NCI-H1930 (cell line): ENCODE measurements at places on chromosomes 3 and 15.

DNA sequence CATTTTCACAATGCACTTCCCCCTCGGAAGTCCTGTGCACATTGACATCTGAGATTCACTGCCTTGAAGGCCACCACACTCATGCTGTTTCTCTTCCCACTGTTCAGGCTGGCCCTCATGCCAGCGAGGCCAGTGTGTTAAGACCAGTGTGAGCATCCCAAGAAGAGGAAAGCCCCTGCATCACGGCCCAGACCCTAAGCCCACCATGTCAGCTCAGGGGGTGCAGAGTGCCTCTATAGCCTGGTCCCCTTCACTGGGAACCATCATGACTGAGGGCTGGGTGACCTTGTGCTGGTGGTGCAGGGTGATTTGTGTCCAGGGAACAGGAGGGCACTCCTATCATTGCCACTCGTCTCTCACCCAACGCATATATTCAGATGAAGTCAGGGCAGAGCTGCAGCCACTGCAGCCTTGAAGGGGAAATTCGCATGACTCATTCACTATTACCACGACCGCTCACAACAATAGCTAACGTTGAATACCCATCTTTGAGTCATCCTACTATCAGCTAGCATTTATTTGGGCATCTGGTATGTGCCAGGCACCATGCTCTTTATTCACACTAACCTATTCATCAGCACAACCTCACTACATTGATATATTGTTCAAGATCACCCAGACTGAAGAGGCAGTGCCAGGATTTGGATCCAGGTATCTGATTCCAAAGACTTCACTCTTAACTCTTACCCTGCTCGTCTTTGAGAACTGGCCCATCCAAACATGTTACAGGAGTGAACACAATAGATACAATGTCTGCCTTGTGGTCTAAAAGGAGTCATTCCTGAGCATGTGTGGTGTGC, 58.8 kb upstream of the SLC6A11 start:
- DNase-seq: no peak

- DNase-seq: no peak
These were observed 18.7 kb downstream of the OR5H15 start for GRCh38 chr3:98185180-98185579.

DNA sequence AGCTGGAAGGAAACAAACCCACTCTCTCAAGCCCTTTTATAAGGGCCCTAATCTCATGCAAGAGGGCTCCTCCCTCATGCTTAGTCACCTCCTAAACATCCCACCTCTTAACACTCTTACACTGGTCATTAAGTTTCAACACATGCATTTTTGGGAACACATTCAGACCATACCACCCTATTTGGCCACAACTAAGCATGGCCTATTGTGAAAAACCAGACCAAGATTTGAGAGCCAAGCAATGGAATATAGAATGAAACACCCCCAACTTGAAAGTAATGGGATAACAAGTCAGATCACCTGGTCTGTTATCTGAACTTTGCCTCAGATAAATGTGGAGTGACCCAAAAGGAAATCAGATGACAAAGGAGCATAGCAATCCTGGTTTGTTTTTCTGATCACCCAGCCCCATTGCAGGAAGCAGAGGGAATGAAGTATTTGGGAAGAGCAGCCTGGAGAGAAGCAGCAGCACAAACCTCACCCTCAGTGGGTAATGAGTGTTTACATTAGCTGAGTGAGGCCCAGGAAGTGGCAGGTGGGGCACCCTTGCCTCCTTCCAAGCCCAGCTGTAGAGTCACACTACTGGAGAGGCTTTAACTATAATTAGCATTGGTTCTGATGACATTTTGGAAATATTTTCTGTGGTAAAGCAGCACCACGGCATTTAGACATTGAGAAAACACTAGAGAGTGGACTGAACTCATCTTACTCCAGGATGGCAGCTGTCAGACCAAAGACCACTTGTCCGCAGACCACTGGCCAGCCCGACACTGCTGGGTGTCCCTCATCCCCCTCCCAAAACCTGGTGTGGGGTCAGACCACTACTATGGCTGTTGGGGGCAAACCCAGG, 48.8 kb upstream of the PRTG start:
- no peak for DNase-seq

DNA sequence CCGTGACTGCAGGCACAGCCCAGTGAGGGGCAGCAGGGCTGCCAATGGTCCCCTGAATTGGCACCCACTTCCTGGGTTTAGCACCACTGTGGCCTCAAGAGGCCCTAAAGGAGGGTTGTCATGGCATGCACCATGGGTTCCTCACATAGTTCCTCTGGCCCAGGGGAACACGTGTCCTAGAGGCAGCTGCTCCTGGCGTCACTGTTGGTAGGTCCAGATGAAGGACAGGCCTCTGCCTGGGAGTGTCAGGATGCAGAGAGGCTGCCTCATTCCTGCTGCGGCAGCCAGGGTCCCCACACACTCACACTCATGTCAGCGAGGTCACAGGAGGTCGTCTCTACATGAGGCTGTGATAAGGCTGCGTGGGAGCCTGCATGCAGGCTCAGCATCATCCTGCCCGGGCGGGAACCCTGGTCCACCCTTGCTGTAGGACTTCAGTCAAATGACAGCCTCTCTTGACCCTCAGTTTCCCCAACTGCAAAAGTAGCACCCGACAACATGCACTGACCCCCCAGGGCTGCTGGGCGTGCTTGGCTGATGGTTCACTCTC, 26.1 kb upstream of the SFMBT1 start:
- DNase-seq: no peak

DNA sequence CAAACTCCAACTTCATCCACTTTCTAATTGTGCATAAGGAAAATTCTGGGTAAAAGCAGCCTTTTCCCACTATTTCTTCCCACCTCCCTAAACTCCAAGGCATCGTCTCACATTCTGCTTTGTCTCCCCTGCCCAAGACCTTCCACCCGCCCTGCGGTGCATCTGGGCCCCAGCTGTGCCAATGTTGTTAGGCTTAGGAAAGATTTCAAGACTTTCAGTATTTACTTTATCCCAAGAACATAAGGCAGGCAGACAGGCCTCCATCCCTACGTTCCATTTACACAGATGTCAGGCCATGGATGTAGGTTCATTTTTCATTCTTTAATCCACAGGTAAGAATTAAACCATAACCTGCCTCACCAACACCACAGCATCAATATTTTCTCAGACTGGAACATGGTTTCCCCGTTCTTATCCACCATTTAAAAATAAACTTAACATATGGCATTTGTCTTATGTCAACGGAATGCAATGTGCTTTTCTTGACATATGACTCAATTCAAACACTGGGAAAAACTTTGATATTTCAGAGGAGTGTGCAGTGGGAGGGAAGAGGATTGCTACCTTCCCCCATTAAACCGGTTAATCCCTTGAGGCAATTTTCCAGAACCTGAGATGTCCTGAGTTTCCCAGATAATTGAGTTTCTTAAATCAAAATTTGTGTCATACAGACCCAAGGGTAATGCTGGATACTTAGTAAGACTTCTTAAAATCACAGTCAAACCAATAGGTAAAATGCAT, 238.0 kb upstream of the LRIG1 start:
- no peak for DNase-seq

- no peak for DNase-seq
These were observed 310.0 kb downstream of the SHQ1 start for GRCh38 chr3:72538070-72538745.

DNA sequence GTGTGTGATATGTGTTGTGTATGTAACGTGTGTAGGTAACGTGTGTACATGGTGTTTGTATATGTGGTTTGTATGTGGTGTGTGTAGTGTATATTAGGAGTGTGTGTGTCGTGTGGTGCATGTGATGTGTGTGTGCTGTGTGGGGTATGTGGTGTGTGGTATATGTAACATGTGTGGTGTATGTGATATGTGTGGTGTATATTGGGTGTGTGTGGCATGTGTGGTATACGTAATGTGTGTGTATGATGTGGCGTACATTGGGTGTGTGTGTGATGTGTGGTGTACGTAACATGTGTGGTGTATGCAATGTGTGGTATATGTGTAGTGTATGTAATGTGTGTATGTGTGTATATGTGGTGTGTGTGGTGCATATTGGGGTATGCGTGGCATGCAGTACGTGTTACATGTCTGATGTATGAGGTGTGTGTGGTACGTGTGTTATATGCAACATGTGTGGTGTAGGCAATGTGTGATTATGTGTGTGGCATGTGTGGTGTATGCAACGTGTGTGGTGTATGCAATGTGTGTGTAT, 41.2 kb downstream of the ARRDC4 start:
- DNase-seq: no peak

DNA sequence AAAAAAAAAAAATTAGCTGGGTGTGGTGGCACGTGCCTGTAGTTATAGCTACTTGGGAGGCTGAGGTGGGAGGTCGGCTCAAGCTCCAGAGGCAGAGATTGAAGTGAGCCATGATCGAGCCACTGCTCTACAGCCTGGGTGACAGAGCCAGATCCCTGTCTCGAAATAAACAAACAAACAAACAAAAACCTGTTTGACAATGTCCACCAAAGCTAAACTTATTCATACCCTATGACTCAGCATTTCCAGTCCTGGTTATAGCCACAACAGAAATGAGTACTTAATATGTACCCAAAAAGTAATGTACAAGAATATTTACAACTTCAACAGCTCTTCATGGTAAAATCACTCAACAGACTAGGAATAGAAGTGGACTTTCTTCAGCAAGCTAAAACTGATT, 31.1 kb downstream of the SERP1 start:
- no peak for DNase-seq

GRCh38 chr3:133691273-133692107, 29.7 kb upstream of the TOPBP1 start:
- DNase-seq: no peak

GRCh38 chr3:134707908-134708597, 57.2 kb upstream of the KY start:
- no peak for DNase-seq

GRCh38 chr3:71103430-71103921, 480.1 kb downstream of the FOXP1 start:
- DNase-seq: peak; percentile 54
